ENCODE measurements at places on chromosomes 5 and 9. TPM values are rescaled to one million over a fixed set of nuclear protein-coding genes. Genes with fewer than 3 reads are reported as not detected.

Gene ORM2
- total RNA-seq: not detected

Gene NKD2
- 4.0 TPM for total RNA-seq

Gene LCN9
- total RNA-seq: not detected

Gene SPINK1
- not detected for total RNA-seq

Gene SLC28A3
- total RNA-seq: 0.16 TPM

Gene IFNA13
- not detected for total RNA-seq

Gene LIFR
- total RNA-seq: 19.5 TPM

Gene CORO2A
- under 0.01 TPM for total RNA-seq

Gene PPP2R2B
- total RNA-seq: under 0.01 TPM

Gene SPATA31A3
- not detected for total RNA-seq

Gene FASTKD3
- total RNA-seq: 9.0 TPM

Gene LTC4S
- 1.3 TPM for total RNA-seq

Gene IFNE
- total RNA-seq: 3.8 TPM

Gene LURAP1L
- 62.1 TPM for total RNA-seq

Gene TSSK1B
- total RNA-seq: 0.16 TPM

Gene ADAMTSL1
- total RNA-seq: 37.5 TPM

Gene PIP5K1B
- not detected for total RNA-seq

Gene UGT3A2
- total RNA-seq: not detected

Gene DOK3
- 1.1 TPM for total RNA-seq

Gene ADAMTS13
- total RNA-seq: 3.3 TPM

Gene OLFM1
- total RNA-seq: 1.1 TPM

Gene WWC1
- total RNA-seq: 0.17 TPM

Gene EGFL7
- total RNA-seq: 8.7 TPM

Gene PANK3
- 18.4 TPM for total RNA-seq

Gene SH3GL2
- total RNA-seq: not detected

Gene PTGDS
- total RNA-seq: 6.0 TPM

Gene CDKN2B
- total RNA-seq: 10.4 TPM

Gene ANXA2R
- 5.7 TPM for total RNA-seq

Gene ECM2
- 7.2 TPM for total RNA-seq

Gene LCN1
- total RNA-seq: not detected

Gene LCN12
- not detected for total RNA-seq

Gene TAF11L4
- not detected for total RNA-seq

All from bronchial smooth muscle cell (primary cell).